Activated CD8-positive, alpha-beta T cell treated with anti-CD3 and anti-CD28 coated beads, Interleukin-2, amount 10 ng/mL, durations not matched to agents 7 days and 5 days (primary cell): ENCODE measurements at places on chromosomes 2 and 18.
A peak's percentile ranks its signal among the peaks of the same experiment; 100 is the strongest.

- no peak overlapping the region for H3K27ac ChIP-seq
- peaks cover 8% of the 10 kb centered on the region for H3K27me3 ChIP-seq
- no peaks in the 10 kb centered on the region for H3K36me3 ChIP-seq
- H3K4me1 ChIP-seq, result no peaks in the 10 kb centered on the region
- no peak overlapping the region for H3K4me3 ChIP-seq
- DNase-seq, result no peak
Measured at GRCh38 chr2:238643400-238643907, 204.4 kb upstream of the TWIST2 start.

- H3K36me3 ChIP-seq, result peaks cover 22% of the 10 kb centered on the region
- no peak overlapping the region for H3K27ac ChIP-seq
- no peaks in the 10 kb centered on the region for H3K27me3 ChIP-seq
- H3K4me3 ChIP-seq, result no peak overlapping the region
- no peak for DNase-seq
- H3K4me1 ChIP-seq, result peaks cover 60% of the 10 kb centered on the region
Measured at GRCh38 chr2:69773206-69773605, 31.3 kb downstream of the ANXA4 start.

- H3K27ac ChIP-seq, result no peak overlapping the region
- H3K4me3 ChIP-seq, result no peak overlapping the region
- H3K27me3 ChIP-seq, result no peaks in the 10 kb centered on the region
- H3K4me1 ChIP-seq, result no peaks in the 10 kb centered on the region
- H3K36me3 ChIP-seq, result no peaks in the 10 kb centered on the region
Measured at GRCh38 chr18:33596178-33596854, 18.3 kb downstream of the ASXL3 start.

GRCh38 chr2:68214381-68214780, 38.0 kb downstream of the PPP3R1 start:
- H3K4me1 ChIP-seq, result peaks cover 26% of the 10 kb centered on the region
- H3K36me3 ChIP-seq, result peaks cover 41% of the 10 kb centered on the region
- H3K4me3 ChIP-seq, result no peak overlapping the region
- no peak overlapping the region for H3K27ac ChIP-seq
- H3K27me3 ChIP-seq, result no peaks in the 10 kb centered on the region

DNA sequence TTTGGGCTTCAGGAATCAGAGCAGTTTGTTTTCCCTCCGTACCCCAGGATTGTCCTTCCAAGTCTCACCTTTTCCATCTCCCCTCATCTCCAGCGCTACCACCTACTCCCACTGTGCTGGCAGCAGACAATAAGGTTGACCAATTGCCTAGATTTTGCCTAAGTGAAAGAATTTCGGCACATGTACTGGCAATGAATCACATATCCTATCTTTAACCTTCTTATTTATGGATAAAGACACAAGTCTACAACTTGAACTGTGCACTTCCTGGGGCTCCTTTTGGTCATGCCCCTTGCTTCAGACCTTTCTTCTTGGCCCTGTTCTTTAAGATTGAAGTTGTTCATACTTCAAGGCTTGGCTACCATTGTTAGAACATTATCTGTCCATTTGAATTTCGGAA, 71.4 kb downstream of the KCMF1 start:
- H3K36me3 ChIP-seq, result peaks cover 64% of the 10 kb centered on the region
- no peaks in the 10 kb centered on the region for H3K27me3 ChIP-seq
- H3K4me1 ChIP-seq, result peaks cover 7% of the 10 kb centered on the region
- peak overlapping the region; percentile 31 for H3K27ac ChIP-seq
- no peak for DNase-seq

DNA sequence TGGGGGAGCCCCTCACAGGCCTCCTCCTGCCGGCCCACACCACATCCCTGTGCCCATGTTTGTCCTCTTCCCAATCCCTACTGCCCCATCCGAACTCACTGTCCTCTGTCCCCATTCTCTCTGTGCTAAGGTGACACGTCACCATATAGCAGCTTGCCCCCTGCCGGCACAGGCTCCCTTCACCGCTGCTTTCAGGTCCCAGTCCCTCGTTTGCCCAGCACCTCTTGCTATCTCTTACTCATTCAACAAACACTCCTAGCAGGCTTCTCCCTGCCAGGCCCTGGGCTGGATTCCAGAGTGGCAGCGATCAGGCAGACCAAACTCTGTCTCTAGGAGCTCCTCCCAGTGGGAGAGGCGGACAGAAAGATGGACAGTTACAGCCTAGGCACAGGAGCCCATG, 74.3 kb downstream of the TFCP2L1 start:
- no peak overlapping the region for H3K27ac ChIP-seq
- no peaks in the 10 kb centered on the region for H3K36me3 ChIP-seq
- no peak overlapping the region for H3K4me3 ChIP-seq
- no peak for DNase-seq
- H3K27me3 ChIP-seq, result no peaks in the 10 kb centered on the region
- no peaks in the 10 kb centered on the region for H3K4me1 ChIP-seq

DNA sequence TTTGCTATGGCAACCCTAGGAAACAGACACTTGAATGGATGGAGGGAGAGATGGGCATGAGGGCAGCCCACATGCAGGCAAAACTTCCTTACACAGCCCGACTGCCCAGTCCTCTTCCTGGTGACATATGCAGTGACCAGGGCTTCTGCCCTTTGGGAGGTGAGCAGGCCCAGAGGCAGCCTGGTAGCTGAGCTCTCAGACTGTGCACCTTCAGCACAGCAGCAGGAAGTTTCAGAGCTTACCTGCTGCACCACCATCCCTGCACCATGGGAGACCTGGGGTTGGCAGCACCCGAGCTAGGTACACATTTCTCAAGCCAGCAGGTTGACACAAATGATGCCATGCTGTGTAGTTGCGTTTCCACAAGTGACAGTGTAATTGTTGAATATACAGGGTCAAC, 97.6 kb upstream of the LMAN1 start:
- no peak overlapping the region for H3K27ac ChIP-seq
- H3K27me3 ChIP-seq, result peaks cover 5% of the 10 kb centered on the region
- H3K4me1 ChIP-seq, result no peaks in the 10 kb centered on the region
- DNase-seq, result no peak

- H3K4me3 ChIP-seq, result no peak overlapping the region
- H3K27ac ChIP-seq, result no peak overlapping the region
- no peaks in the 10 kb centered on the region for H3K27me3 ChIP-seq
- DNase-seq, result no peak
Measured at GRCh38 chr18:56825321-56825720, 174.2 kb downstream of the WDR7 start.

DNA sequence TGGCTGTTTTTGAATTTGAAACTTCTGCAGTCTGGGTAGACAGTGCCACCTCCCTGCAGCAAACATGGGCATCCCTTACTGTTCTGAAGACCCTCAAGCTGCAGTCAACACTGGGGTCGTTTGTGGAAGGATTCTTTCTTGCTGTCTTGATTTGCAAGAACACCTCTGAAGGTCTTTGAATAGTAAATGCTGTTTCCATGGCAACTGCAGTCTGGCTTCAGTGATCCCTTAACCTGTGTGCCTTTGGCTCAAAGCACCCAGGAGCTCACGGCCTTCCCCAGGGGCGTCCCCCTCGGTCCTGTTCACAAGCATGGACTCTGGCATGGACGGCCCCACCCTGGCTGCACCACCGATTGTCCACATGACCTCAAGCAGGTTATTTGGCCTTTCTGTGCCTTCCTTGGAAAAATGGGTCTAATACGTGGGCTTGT, 38.3 kb downstream of the LRRFIP1 start:
- H3K4me1 ChIP-seq, result peaks cover 6% of the 10 kb centered on the region
- H3K4me3 ChIP-seq, result no peak overlapping the region
- H3K27ac ChIP-seq, result no peak overlapping the region

- H3K36me3 ChIP-seq, result peaks cover 18% of the 10 kb centered on the region
- H3K4me3 ChIP-seq, result no peak overlapping the region
- DNase-seq, result no peak
- peaks cover 19% of the 10 kb centered on the region for H3K4me1 ChIP-seq
- H3K27me3 ChIP-seq, result no peaks in the 10 kb centered on the region
Measured at GRCh38 chr2:42659609-42660008, 91.2 kb downstream of the MTA3 start.

DNA sequence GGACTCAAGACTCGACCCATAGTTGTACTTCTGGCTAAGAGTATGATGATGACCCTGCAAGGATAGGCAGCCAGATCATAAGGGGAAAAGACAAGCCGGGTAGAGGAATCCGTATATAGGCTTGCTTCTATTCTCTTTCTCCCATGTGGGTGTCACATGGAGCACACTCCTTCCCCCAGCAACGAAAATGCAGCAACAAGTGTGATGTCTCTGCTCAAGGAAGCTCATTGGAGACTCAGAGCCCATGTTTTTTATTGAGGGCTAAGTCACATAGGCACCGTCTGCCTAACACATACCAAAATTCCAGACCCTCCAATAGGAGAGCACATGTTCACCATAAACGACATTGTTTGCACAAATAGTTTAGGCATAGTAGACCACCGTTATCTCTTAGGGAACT, 6.3 kb downstream of the ZNF2 start:
- DNase-seq, result no peak
- H3K4me1 ChIP-seq, result peaks cover under 1% of the 10 kb centered on the region
- no peaks in the 10 kb centered on the region for H3K27me3 ChIP-seq
- H3K4me3 ChIP-seq, result no peak overlapping the region
- H3K27ac ChIP-seq, result no peak overlapping the region
- peaks cover 7% of the 10 kb centered on the region for H3K36me3 ChIP-seq

DNA sequence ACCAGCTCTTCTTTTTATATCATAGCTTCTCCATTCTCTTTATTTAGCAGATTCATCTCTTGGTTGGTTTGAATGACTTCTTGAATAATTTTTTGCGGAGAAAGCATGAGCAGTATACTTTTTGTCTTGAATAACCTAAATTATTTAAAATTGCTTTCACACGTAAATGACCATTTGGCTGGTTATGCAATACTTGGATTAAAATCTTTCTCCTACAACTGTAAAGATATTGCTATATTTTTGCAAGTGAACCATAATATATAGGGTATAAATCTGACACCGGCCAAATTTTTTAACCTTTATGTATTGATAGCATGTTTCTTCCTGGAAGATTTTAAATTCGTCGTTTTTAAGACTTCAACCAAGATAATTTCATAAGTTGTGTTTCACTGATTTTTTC, 6.2 kb upstream of the ZSWIM2 start:
- H3K4me3 ChIP-seq, result no peak overlapping the region
- H3K27ac ChIP-seq, result no peak overlapping the region
- no peaks in the 10 kb centered on the region for H3K36me3 ChIP-seq
- no peaks in the 10 kb centered on the region for H3K27me3 ChIP-seq
- H3K4me1 ChIP-seq, result no peaks in the 10 kb centered on the region

DNA sequence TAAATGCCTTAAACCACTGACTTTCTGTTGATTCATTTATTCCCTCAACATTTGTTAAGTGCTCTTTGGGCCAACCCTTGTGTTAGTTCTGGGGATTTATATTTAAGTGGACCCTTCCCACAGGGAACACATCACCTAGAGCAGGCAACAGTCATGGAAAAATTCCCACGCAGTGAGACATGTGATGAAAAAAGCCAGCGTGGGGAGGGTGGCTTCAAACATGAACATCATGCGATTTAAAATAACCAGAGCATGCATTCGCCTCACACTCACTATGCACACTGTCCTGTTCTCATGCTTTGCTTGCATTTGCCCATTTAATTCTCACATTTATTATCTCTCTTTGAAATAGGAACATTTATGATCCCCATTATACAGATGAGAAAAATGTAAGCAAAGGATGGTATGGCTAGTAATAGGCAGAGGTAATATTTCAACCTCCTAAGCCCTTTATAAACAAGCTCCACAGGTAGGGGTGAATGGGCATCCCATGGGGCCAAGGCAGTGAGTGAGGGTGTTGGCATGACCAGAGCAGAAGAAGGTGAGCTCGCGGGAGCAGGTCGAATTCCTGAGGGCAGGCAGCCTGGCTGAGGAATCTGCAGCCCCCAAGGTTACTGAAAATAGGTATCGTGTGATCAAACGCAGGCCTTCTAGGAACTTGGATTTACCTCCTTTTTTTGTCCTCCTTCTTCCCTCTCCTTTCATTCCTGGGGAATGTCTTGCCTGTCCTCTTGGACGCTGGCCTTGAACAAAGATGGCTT, 297.8 kb downstream of the MYCN start:
- H3K36me3 ChIP-seq, result no peaks in the 10 kb centered on the region
- H3K27me3 ChIP-seq, result no peaks in the 10 kb centered on the region

- no peak for DNase-seq
- no peaks in the 10 kb centered on the region for H3K4me1 ChIP-seq
- H3K27ac ChIP-seq, result no peak overlapping the region
- no peaks in the 10 kb centered on the region for H3K36me3 ChIP-seq
- no peaks in the 10 kb centered on the region for H3K27me3 ChIP-seq
Measured at GRCh38 chr18:55861266-55861665, 273.3 kb upstream of the TCF4 start.

GRCh38 chr2:240879105-240879504, 10.5 kb downstream of the AGXT start:
- no peaks in the 10 kb centered on the region for H3K4me1 ChIP-seq
- DNase-seq, result no peak
- H3K27me3 ChIP-seq, result peaks cover 12% of the 10 kb centered on the region

DNA sequence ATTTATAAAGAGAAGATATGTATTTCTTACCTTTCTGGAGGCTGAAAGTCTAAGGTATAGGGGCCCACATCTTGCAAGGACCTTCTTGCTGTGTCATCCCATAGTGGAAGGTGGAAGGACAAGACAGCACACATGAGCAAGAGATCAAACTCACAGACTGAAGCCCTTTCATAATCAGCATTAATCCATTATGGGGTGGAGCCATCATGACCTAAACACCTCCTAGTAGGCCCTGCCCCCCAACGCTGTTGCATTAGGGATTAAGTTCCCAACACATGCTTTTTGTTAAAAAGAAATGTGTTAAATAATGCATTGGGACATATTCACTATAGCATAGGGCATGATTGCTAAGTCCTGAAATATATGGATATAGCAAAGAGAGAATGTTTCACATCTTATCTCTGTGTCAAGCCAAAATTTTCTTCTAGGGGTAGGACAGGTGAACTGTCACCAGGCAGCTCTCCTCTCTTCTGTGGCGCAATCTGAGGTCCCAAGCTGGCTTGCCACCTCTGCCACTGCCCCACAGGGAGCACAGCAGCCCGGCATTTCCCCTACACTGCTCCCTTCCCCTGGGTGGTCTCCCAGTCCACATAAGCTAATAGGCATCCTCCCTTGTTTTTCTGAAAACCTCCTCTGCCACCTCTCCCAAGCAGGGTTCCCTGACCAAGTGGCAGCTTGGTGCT, 8.3 kb upstream of the CTIF start:
- H3K4me3 ChIP-seq, result no peak overlapping the region
- no peak overlapping the region for H3K27ac ChIP-seq
- no peaks in the 10 kb centered on the region for H3K4me1 ChIP-seq
- DNase-seq, result no peak
- H3K27me3 ChIP-seq, result peaks cover 32% of the 10 kb centered on the region

GRCh38 chr18:79428287-79428686, 32.6 kb downstream of the NFATC1 start:
- no peak overlapping the region for H3K27ac ChIP-seq
- H3K36me3 ChIP-seq, result peaks cover 2% of the 10 kb centered on the region
- H3K4me1 ChIP-seq, result peaks cover 7% of the 10 kb centered on the region
- no peak for DNase-seq
- H3K27me3 ChIP-seq, result no peaks in the 10 kb centered on the region

GRCh38 chr2:132991471-132992045, 321.6 kb upstream of the LYPD1 start:
- H3K4me1 ChIP-seq, result no peaks in the 10 kb centered on the region
- no peak overlapping the region for H3K4me3 ChIP-seq
- no peak for DNase-seq
- H3K36me3 ChIP-seq, result no peaks in the 10 kb centered on the region
